NCI-H1092 treated with DMSO at 0.1 percent for 48 hours (cell line): ENCODE measurements at places on chromosomes 11 and 22.

- no peak for DNase-seq
Measured at GRCh38 chr22:47340851-47341436, 578.5 kb downstream of the TBC1D22A start.

- DNase-seq = no peak
Measured at GRCh38 chr22:41048791-41049717, 43.3 kb upstream of the EP300 start.

GRCh38 chr11:111992206-111992855 is 32.9 kb upstream of the DLAT start:
- DNase-seq = no peak

DNA sequence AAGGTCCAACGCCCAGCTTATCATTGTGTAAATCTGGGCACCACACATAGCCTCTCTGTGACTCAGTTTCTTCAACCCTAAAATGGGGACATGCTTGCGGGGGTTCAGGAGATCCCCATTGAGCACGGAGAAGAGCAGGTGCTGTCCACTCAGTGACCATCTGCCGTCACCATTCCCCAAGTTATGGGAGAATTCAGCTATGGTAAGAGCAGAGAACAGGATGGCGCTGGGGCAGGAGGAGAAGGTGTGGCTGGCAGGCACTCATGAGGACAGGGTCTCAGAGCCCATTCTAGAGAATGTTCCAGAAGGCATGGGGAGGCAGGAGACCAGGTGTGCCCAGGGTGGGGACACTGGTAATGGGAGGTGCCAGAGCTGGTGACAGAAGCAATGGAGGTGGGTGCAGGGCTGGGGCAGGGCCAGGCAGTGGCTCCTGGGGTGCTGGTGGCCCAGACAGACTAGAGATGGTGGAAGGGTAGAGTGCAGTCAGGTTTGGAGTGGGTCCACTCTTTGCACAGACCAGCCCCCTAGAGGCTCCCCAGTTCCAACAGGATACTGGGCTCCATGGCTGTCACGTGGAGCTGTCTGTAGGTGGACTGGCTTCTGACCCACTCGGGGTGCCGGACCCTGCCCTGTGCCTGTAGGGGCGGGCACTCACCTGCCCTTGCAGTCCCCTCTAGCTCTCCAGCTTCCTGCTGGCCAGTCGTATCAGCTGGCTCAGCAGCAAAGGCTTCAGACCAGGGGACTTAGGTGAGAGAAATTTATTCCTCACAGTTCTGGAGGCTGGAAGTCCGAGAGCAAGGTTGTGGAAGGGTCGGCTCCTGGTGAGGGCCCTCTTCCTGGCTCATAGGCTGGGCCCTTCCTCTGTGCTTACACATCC is 84.7 kb downstream of the CDKN1C start:
- no peak for DNase-seq

DNA sequence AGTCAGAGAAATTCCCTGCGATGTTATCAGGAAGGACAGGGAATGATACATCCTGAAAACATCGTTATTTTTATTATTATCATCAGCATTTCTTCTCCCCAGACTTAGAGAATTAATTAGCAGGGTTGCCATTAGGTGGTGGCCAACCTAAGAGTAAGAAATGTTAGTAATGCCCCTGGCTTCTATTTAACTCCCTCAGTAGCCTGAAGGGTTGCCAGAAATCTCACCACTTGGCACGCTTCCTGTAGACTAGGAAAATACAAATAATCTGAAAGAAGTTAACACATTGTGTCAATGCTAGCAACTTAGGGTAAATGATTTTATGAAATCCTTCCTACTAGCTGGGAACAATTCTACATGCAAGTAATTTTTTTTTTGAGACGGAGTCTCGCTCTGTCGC is 45.5 kb downstream of the ENDOD1 start:
- DNase-seq = no peak

- no peak for DNase-seq
Measured at GRCh38 chr11:4393209-4393857, at the start of gene TRIM21. Gene TRIM21 (minus strand): TSS chr11:4393702. CDS start chr11:4390409, 3,293 bp downstream.

DNA sequence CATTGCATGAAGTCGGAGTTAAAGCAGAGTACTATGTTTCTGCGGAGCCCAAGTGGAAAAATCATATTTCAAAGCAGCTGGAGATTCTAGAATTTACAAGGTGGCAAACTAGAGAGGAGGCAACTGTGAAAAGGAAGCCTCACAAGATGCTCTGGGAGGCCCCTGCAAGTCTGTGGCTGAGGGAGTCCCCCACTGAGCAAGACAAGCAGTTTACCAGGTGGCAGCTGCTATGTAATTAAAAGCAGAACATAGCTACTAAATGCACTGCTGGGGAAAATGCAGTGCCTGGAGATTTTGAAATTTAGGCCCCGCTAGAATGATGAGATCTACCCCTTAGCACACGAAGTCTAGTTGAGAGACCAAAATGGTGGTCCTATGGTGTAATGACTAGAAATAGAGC is 728.0 kb downstream of the OPCML start:
- no peak for DNase-seq

GRCh38 chr11:123231777-123232176 is 36.7 kb upstream of the CLMP start:
- no peak for DNase-seq

GRCh38 chr11:40130427-40130826 is 1329.0 kb downstream of the LRRC4C start:
- peak; percentile 36 for DNase-seq

DNA sequence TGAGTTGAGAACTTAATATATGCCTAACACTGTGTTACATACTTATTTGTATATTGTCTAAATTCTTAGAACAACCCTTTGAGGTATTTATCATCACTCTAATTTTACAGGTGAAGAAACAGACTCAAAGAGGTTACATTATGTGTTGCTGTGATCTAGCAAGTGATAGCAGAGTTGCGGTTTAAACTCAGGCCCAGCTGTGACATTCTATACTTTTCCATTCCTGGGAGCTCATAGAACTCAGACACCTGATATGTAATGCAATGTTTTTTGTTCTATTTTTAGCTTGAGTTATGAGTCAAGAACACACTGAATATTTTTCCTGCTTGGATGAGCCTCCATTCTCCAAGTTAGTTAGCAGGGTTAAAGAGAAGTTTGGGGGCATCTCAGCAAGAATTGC is 449.7 kb upstream of the DDI1 start:
- no peak for DNase-seq

- no peak for DNase-seq
Measured at GRCh38 chr11:78780889-78781288, 206.2 kb upstream of the NARS2 start.

GRCh38 chr22:23386822-23387580 is 193.1 kb downstream of the IGLL1 start:
- DNase-seq = no peak

DNA sequence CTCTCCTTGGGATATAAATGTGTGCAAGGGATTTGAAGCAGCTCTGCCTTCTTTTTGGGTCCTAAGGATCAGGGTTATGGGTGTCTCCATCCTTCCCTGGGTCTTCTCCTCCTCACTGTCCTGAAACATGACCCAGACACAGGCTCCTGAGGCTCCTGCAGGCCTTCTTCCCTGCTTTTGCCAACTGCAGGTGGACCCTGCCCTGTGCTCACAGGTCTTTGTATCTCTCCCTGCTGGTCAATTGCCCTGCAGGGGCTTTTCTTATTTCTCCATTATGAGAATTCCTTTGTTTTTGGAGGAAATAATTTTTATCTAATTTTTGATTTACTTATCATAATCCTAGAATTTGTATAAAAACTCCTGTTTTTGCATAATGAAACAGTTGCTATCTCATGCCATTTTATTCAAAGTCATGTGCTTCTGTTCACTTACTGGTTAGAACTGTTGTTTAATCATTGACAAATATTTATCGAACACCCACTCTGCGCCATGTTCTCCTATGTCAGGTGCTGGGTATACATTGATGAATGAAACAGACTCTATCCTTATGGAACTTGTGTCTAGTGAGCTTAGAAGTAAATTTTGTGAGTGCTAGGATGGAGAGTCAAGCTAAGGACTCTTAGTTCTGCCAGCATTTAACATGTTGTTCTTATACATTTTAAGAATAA is 89.7 kb upstream of the TOP3B start:
- DNase-seq = no peak

GRCh38 chr11:96288915-96289314 is 54.1 kb downstream of the MAML2 start:
- no peak for DNase-seq

DNA sequence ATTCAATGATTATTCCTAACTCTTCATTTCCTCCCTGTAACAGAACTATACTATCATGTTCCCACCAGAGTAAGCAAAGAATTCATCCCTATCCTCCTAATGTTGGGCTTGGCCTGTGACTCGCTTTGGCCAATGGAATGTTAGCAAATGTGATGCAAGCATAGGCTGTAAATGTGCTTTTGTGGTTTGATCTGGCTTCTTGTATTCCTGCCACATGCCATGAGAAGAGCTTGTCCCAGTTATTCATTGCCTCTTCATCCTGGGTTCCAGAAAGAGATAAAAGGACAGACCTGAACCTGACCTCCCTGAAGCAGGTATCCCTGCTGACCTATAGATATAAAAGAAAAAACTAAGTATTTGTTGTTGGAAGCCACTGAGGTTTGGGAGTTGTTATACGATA is 51.0 kb downstream of the SYTL2 start:
- no peak for DNase-seq

- DNase-seq = no peak
Measured at GRCh38 chr22:46053563-46054090, 76.7 kb upstream of the WNT7B start.

GRCh38 chr22:38317122-38317994 is at the start of gene CSNK1E:
Gene CSNK1E (minus strand): TSS chr22:38317433. CDS start chr22:38314157, 3,276 bp downstream.
- DNase-seq = peak; percentile 55

- no peak for DNase-seq
Measured at GRCh38 chr11:69249311-69250185, 44.4 kb upstream of the MYEOV start.

DNA sequence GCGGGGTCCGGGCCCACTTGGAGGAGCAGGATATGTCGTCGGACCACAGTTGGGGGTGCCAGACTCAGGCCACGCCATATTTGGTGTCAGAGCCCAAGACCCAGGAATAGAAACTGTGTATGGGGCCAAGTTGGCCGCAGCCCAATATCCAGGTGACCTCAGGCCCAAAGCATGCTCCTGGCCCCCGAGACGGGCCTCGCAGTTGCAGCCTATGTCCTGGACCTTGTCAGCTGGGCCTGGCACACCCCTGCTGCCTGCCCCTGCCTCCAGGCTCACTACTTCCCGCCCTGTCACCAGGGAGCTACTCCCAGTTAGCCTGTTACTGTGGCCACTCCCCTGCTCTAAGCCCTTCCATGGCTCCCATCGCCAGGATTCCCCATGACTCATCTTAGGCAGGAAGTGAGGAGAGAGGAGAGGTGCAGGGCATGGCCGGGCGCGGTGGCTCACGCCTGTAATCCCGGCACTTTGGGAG is 23.1 kb downstream of the A4GALT start:
- DNase-seq = no peak

- no peak for DNase-seq
Measured at GRCh38 chr11:1559111-1559951, 12.7 kb downstream of the DUSP8 start.

GRCh38 chr11:122093731-122094275 is 22.2 kb downstream of the BLID start:
- no peak for DNase-seq

- no peak for DNase-seq
Measured at GRCh38 chr22:17198170-17199002, 20.8 kb downstream of the ADA2 start.

DNA sequence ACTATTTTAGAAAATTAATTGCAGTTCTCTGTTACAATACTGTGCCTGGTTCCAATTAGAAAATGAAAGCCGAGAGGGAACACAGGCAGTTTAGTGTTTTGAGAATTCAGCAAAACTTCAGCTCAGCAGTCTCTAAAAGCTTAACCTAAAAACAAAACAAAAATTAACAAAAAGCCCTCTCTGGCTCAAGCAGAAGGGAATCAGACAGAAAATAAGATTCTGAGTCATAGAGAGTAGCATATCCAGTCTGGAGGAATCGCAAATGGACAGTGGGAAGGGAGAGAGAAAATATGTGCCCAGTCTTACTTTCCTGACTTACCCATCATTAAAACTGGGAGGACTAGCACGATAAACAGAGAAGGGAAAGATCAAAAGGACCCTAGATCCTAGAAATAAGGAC is 38.1 kb upstream of the CHRM4 start:
- DNase-seq = no peak

DNA sequence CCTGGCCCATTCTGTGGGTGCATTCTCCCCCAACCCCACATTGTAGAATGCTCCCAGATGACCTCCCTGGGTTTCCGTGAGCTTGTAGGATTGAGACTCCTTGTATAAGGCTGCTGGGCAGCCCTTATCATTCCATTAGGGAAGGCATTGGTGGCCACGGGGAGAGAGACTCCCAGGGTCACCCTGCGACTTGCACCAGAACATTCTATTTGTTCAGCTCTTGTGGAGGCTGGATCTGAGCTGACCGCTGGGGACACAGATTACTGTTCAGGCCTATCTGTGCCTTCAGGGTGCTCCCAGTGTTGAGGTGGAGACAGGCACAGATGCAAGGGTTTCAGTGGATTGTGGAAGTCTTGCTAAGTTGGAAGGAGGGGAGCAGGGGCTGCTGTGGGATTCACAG is 17.8 kb downstream of the MICALL1 start:
- DNase-seq = no peak

DNA sequence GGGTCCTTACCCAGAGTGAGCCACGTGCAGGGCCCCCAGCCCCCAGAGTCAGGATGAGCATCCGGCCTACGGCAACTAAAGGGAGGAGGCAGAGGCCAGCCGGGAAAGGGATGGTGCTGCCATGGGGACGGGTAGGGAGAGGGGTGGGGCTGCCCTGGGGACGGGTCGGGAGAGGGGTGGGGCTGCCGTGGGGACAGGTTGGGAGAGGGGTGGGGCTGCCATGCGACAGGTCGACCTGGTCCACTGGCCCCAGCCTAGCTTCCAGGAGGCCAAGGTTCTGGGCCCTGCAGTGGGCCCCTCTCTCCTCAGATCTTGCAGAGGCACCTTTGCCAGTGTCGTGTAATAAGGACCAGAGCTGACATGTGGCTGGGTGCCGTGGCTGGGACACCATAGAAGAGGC is 187.7 kb downstream of the BRD1 start:
- DNase-seq = no peak

DNA sequence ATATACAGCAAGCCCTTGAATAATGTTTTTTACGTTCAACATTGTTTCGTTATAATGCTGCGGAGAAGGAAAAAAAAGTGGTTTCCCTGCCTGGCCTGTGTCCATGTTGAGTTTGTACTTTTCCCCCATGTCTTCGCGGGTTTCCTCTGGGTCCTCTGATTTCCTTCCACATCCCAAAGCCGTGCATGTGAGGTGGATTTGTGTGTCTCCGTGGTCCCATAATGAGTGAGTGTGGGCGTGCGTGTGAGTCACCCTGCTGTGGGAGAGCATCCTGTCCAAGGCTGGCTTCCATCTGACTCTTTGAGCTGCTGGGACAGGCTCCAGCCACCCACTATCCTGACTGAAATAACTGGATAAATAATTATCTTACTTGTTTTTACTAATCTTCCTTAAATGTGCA is 29.6 kb upstream of the SNX19 start:
- no peak for DNase-seq

GRCh38 chr11:79237091-79237490 is 203.7 kb downstream of the TENM4 start:
- DNase-seq = no peak

- no peak for DNase-seq
Measured at GRCh38 chr11:118921929-118922744, 3.6 kb downstream of the BCL9L start.

GRCh38 chr11:104254347-104254746 is 90.4 kb upstream of the PDGFD start:
- no peak for DNase-seq

- DNase-seq = no peak
Measured at GRCh38 chr11:8310743-8311298, 47.1 kb upstream of the LMO1 start.
